ENCODE measurements at places on chromosomes 5 and 9.
A peak's percentile ranks its signal among the peaks of the same experiment; 100 is the strongest.

DNA sequence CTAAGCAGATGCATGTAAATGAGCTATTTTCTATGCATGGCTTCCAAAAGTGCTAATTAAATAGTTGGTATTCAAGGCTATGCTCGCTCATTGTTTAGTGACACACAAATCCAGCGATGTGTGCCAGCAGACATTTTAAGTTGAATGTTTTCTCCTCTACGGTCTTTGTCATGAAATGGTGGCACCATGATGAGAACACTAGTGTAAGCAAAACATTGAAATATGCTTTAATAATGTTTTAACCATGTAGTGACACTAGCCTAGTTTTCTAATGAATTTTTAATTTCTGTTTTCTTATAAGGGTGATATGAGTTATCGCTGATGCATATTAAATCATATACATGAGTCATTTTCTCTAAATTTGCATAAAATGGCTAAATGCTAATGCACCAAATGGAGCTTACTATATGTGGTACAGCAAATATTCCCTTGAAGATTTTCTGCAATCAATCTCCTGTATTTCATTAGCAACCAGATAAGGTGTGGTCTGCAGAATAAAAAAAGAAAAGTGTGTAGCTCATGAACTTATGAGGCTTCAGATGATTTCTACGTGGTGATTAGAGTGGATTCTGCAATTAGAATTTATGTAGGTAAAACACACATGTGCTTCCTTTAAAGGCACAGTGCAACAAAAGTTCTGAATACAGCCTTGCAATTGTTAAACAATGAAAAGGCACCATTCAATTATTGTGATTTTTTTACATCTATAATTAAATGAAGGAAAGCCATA is 226.6 kb downstream of the MEF2C start:
- DNase-seq = no peak

DNA sequence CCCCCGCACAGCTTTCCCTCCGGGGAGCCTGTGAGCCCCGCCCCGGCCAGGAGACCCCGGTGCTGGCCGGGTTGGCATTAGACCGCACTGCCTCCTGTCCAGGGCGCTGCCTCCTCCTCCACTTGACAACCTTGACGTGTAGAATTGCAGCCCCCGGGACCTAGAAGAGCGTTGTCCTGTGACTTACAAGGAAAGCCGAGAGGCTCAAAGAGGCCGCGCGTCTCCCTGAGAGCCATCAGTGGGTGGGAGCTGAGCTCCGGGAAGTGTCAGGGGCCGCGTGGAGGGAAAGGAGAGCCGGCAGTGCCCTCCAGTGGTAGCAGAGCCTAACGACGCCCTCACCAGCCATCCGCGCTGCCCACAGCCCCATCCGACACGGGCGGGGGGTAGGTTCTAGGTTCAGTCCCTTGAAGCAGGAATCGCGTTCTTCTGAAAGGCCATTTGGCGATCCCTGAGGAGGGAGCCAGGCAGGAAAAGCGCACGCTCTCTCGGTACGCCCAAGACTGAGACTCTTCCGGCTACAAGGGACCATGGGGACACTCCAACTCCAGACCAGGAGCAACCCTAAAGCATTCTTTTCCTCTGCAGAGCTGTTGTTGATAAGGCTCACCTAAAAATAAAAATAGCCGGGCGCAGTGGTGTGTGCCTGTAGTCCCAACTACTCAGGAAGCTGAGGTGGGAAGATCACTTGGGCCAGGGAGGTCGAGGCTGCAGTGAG is 40.6 kb upstream of the SAP30L start:
- DNase-seq = peak; percentile 75

DNA sequence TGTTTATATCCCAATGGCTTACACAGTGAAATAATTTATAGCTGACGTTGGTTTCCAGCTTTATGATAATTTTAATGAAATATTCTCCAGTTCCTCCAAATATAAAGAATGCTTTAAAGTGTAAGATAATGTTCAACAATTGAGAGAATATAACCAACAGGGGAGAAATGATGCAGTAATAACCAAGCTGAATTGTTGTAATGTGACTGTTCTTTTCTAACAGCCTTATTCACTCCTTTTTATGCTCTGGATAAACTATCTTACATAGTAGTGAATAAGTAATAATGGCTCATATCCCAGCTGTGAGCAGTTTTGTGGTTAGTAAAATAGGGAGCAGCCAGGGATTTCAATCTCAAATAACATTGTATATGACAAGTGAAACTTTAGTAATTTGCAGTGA is 2348.7 kb upstream of the ACO1 start:
- no peak for DNase-seq

DNA sequence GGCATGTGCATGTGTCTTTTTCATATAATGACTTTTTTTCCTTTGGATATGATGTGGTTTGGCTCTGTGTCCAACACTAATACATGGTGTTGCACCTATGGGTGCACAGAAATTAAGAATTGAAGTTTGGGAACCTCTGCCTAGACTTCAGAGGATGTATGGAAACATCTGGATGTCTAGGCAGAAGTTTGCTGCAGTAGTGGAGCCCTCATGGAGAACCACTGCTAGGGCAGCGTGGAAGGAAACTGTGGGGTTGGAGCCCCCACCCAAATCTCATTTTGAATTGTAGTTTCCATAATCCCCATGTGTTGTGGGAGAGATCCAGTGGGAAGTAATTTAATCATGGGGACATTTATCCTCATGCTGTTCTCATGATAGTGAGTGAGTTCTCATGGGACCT is 235.0 kb upstream of the TRPC7 start:
- DNase-seq = no peak

GRCh38 chr5:22708770-22709328 is 144.3 kb downstream of the CDH12 start:
- DNase-seq = no peak

GRCh38 chr5:174789596-174789995 is 65.2 kb downstream of the MSX2 start:
- no peak for DNase-seq

DNA sequence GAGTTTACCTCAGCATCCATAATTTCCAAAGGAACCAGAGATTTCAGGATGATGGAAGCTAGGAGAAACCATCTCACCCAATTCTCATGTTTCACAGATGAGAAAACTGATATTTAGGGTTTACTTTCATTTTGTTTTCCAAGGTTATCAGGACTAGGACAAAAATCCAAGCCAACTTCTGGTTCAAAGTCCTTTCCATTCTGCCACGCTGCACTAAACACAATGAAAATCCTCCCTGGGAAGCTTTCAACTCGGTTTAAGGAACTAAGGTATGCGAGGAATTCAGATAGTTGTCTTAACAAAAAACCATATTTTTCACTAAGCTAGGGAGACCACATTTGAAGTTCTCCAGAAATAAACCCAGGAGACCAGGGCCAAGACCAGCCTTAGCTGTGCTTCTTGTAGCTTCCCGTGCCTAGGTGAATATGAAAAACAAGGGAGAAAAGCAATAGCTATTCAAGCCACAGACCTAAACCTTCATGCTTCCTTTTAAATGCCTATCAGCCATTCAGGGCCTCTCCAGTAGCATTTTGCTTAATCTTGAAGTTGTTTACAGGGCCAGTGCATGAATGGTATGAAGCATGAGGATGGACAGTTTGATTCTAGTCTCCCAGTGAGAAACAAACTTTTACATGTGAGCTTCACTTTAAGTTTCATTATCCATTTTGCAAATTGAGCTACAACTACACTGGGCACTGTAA is 167.9 kb downstream of the DENND1A start:
- no peak for DNase-seq

DNA sequence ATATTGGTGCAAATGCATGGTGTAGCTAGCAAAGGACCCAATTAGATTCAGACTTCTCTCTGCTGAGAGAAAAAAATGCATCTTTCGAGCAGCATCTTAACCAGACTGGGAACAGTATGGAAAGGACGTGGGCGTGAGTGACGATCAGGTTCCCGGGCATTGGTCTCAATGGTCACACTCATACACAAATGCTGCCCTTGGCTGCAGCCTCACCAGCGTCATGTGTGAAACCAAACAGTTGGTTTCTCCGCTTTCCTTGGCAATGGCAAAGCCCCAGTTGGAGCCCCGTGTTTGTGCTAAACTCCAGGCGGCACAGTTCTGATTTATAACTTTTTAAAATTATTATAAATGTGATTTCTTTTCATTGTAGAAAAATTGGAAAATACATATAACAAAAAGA is 237.8 kb downstream of the SEC61B start:
- DNase-seq = no peak

DNA sequence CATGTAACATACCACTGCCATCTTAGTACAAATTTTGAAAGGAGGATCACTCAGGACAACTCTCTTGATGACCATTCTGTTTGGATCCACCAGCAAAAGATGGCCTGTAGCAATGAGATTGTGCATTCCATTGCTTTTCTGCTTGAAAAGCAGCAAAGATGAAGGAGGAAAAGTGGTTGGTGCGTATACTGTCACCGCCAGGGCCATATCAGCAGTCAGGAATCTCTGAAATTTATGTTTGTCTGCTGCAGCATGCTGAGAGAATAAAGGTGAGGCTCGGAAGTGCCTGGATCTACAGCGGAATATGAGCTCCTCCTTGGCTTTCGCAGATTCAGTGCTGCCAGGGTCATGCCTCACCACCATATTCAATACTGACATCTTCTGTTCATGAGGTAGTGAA is 144.4 kb downstream of the GPBP1 start:
- no peak for DNase-seq

DNA sequence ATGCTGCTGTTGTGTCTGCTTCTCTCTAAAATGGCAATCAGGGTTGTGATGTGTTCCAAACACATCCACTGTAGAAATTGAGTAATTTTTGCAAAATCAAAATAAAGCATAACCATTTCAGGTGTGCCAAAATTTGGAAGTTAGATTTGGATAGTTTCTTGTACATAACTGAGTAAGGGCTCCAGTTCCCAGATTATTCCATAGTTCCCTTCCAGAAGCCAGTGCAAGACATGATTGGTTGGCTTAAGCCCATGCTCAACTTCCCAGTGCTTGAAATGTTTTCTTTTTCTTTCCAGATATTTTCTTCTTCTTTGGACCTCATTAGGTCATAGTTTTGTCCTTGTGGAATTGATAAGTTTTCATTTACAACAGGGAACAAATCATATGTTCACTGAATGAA is 64.2 kb downstream of the SNCAIP start:
- no peak for DNase-seq

DNA sequence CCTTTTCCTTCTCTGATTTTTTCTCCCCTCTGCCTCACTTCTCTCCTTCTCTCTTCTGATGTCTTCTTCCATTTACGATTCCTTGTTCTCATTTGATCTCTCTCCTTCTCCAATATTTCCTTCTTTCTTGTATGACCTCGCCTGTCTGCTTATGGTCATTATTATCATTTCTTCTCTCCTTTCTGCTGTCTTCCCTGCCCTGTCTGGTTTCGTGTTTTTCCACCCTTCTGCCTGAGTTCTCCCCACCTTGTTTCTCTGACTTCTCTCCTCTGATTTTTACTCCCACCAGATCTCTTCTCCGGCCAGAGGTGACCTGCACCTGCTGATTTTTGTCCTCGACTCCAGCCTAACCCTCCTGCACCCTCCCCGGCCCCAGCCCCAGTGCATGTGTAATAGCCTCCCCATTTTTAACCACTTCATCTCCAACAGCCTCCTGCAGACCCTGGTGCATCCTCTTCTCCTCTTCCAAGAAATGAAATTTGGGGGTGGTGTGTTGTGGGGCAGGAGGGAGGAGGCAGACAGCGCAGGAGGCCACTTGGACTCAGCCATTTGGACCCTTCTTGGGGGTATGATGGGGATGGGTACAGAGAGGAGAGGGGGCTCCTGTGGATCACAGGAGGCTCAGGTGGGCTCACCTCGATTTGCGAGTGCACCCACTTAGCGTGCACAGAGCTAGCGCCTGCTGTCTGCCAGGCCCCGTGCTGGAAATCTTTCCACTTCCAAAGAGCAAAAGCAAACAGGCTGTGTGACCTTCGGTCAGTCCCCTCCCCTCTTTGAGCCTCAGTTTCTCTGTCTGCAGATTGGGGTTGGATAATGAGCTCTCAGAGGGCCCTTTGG is 32.5 kb downstream of the GSN start:
- DNase-seq = no peak

- DNase-seq = no peak
These were observed 1.8 kb downstream of the OLFML2A start for GRCh38 chr9:124778575-124779367.

DNA sequence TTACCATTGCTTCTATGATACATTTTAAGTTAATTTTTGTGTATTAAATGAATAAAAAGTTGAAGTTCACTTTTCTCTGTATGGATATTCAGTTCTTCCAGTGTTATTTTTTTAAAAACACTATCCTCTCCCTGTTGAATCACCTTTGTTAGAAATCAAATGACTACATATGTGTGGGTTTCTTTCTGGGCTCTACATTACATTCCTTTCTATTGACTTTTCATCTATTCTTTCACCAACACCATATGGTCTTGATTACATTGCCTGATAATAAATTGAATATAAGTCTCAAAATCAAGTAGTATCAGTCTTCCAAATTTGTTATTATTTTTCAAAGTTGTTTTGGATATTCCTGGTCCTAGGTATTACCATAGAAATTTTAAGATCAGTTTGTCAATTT is 7.3 kb upstream of the RASEF start:
- DNase-seq = no peak

- no peak for DNase-seq
These were observed 78.0 kb upstream of the TNC start for GRCh38 chr9:115195912-115196311.

GRCh38 chr5:167792514-167792913 is 498.9 kb upstream of the WWC1 start:
- no peak for DNase-seq

DNA sequence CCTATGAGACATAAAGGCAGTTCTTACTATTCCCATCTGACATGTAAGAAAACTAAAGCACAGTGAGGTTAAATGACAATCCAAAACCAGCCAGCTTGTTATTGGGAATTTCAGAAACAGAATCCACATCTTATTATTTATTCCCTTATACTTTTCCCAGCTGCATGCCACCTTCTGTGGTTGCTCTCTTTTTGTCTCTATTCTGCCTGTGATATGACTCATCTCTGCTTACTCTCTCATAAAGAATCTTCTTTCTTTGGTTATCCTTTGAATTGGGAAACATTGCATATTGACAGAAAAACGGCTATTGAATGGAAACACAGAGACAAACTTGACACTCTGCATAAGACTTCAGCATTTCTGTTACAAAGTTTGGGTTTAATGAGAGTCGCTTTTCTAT is 183.2 kb downstream of the TLR4 start:
- DNase-seq = no peak

GRCh38 chr9:96148634-96149532 is 153.1 kb downstream of the HSD17B3 start:
- no peak for DNase-seq

- DNase-seq = peak; percentile 21
These were observed 18.0 kb upstream of the GABBR2 start for GRCh38 chr9:98726735-98727134.

GRCh38 chr5:13572163-13572562 is 372.3 kb downstream of the DNAH5 start:
- DNase-seq = no peak

GRCh38 chr9:93085676-93086075 is 10.3 kb upstream of the CARD19 start:
- no peak for DNase-seq

- no peak for DNase-seq
These were observed at the start of gene PCDHB5 for GRCh38 chr5:141135030-141135717. PCDHB5 (plus strand) TSS chr5:141135206; CDS start chr5:141135435, 229 bp downstream.
